RWPE2 (cell line): ENCODE measurements at places on chromosomes 3 and 15.

GRCh38 chr15:59237119-59237855 is 30.6 kb downstream of the LDHAL6B start:
- DNase-seq, result no peak

DNA sequence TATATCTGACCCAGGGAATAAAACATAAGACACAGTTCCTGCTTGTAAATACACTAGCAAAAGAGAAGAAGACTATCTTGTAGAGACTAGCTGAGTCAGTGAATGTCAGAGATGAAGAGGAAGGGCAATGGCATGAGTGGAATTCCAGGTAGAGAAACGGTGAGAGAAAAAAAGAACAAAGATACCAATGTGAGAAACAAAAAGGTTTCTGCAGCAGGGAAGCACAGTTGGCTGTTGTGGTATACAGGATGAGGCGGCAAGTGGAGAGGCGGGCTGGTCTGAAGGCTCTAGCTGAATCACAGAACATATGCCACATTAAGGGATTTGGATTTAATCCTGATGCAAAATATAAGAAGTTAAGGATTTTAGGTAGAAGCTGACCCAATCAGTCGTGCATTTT is 17.1 kb upstream of the TASOR start:
- DNase-seq, result no peak

DNA sequence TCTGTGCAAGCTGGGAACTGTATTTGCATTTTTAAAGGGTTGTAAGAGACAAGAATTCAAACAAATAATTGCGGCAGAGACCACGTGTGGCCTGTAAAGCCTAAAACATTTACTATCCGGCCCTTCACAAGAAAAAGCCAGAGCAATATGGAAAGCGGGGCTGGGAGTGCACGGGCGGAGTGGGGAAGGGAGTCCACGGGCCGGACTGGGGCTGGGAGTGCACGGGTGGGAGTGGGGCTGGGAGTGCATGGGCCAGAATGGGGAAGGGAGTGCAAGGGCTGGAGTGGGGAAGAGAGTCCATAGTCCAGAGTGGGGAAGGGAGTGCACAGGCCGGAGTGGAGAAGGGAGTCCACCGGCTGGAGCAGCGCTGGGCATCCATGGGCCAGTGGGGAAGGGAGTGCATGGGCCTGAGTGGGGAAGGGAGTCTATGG is 41.2 kb downstream of the KLF15 start:
- DNase-seq, result no peak

DNA sequence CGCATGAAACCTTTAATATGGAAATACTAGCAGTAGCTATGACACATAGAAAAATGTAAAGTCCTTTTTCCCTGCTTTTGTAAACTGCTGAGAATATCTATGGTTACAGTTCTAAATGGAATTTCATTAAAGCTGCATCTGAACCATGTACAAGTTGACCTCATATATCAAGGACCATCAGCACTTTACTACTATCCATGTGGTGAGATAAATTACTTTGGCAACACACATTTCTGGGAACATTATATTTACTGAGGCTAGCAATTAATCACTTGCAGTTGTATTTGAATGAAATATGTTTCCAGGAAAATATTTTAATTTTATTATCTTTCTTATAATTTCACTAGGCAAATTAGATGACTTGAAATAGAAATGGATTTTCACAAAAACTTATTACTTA is 545.5 kb downstream of the NAALADL2 start:
- DNase-seq, result no peak

- no peak for DNase-seq
Measured at GRCh38 chr15:25543196-25543595, 104.4 kb upstream of the UBE3A start.

DNA sequence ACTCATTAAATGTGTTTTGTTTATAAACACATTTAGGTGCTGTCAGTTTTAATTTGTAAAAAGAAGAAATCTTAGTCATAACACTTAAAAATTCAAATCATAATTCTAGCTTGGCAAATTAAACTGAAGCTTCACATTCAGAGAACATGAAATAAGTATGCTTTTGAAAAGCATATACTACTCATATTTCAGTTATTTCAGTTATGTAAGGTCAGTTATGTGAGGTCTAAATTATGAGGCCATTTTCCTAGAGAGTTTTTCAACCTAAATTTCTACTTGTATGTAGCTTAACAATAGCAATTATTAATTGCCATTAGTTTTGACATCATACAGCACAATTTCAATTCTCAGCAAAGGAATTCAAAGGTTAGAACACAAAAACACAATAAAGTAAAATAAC is 465.0 kb downstream of the PLOD2 start:
- DNase-seq, result no peak

DNA sequence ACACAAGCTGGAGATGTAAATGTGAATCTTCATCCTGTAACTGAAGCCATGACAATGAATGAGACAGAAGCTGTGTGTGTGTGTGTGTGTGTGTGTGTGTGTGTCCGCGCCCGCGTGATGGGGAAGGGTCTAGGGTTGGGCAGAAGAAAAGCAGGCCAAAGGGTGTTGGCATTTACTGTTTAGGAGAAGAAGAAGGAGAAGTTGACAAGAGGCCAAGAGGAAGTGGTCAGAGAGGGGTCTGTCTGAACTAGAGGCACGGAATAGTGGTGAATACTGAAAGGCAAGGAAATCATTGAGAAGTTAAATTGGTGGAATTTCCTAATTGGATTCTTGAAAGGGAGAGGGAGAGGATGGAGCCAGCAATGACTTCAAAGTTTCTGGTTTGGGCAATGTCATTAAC is 5.6 kb upstream of the NCEH1 start:
- no peak for DNase-seq

DNA sequence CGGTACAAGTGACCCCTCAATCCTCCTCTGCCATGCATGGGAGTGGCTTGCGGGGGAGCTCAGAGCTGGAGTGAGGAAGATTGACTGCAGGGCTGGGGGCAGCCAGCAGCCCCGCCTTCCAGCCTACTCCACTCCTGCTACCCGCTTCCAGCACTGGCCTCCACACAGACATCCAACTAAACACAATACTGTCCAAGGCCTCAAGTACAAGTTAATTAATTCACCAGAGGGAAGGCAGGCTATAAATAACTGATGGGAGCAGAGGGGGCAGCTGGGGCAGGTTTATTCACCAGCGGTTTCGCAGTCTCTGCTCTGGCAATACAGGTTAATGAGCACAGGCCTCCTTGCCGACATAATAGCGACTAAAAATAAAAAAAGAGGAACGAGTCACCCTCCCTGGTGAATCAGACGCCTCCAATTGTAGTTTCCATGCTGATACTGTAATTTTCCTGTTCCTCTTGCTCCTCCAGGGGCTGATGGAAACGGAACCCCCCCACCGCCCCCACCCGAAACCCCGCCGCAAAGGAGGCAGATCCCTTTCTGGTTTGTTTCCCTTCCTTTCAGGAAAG is 166.4 kb upstream of the TLE3 start:
- DNase-seq, result no peak

DNA sequence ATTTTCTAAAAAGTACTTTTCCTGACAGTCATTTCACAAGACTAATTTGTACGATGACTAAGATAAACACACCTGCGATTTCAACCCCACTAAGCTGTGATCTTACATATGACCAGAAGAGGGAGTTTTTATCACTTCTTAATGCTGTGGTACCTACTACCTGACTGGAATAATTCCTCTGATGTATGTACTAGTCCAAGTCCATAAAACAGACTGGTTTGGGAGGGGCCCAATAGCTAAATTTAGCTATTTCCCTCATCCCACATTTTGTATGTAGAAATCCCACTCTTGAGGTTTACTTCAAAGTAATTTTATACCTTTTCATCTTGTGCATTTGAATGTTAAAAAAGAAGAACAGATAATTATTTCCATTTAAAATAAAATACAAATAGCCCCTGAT is 49.7 kb upstream of the SCAANT1 start:
- no peak for DNase-seq

DNA sequence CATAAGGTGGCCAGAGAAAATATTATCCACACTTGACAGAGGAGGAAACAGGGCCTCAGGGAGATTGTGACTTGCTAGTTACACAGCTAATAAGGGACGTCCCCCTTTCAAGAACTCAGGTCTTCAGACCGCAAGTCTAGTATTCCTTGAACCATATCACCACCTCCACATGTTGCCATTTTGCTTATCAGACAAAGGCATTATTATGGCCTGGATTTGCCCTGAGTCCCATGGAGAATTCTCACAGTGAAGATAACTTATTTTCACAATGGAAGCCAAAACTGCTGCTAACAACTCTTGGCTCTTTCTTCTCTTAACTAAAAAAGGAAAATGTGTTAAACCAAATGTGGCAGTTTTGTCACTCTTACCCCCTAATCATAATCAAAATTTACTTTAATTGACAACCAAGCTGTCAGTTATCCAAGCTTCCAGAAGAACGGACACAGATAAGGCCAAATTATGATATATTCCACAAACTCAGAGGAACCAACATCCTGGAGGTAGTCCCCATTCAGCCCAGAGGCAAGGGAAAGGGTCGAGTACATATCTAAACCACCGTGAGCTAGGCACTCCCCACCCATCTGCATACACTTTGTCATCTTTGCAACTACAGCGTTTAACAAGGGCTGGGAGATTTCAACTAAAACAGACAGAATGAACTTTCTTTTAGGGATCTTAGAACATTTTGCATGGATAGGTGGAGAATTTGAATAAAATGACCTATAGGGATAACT is 63.6 kb upstream of the THBS1 start:
- DNase-seq, result no peak

GRCh38 chr3:39144095-39144747 is 9.2 kb downstream of the CSRNP1 start:
- DNase-seq, result no peak

GRCh38 chr3:71029770-71030169 is 553.8 kb downstream of the FOXP1 start:
- DNase-seq, result no peak

- DNase-seq, result peak; percentile 94
Measured at GRCh38 chr15:39171944-39172368, 408.9 kb upstream of the THBS1 start.

- DNase-seq, result no peak
Measured at GRCh38 chr3:56590814-56591213, 33.8 kb downstream of the CCDC66 start.
